ENCODE measurements at places on chromosomes 6 and 20.

GRCh38 chr20:35902545-35902941, 51.8 kb downstream of the SCAND1 start:
- DNase-seq: no peak

- no peak for DNase-seq
These were observed 17.1 kb downstream of the ZHX3 start for GRCh38 chr20:41300383-41300782.

DNA sequence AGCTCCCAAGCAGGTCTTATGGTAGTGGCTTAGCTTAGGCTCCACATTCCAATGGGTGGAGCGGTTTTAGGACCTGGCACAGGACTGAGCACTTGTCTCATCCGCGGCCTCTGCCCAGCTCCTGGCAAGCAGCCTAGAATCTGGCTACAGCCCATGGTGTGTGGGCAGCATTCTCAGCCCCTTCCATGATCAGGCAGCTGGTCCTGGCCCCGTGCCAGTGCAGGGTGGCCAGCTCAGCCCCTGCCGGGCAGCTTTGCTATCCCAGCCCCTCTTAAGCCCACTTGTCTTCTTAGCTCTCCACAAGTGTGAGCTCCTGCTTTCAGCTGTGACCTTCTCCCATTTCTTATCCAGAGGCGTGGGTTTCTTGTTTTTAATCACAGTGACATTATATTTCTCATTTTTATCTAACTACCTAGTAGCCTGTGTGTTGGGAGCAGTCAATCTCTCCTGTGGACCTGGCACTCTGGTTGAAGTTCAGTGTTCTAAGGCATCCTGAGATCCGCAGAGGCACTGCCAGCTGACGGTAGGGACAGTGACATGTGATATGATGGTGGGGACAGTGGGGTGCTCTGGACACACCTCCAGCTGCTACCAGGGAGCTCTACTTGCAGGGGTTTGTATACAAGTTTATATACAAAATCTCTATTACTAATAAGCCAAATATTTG, 119.9 kb upstream of the PRND start:
- DNase-seq: no peak

DNA sequence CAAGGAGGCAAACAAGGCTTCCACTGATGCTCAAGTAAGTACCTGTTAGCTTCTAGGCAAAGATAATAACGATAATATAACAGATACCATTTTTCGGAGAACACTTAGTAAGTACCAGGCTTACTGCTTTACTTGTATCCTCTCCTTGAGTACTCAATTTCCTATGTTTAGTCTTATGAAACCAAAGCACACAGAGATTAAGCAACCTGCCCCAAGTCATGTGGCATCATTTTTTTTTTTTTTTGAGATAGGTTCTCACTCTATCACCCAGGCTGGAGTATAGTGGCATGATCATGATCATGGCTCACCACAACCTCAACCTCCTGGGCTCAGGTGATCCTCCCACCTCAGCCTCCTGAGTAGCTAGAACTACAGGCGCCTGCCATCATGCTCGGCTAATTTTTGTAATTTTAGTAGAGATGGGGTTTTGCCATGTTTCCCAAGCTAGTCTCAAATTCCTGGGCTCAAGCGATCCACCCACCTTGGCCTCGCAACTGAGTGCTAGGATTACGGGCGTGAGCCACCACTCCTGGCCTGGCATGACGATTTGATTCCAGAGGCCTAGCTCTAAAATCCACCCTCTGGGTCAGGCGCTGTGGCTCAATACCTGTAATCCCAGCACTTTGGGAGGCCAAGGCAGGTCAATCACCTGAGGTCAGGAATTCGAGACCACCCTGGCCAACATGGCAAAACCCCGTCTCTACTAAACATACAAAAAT, 14.0 kb downstream of the SPAG4 start:
- no peak for DNase-seq

DNA sequence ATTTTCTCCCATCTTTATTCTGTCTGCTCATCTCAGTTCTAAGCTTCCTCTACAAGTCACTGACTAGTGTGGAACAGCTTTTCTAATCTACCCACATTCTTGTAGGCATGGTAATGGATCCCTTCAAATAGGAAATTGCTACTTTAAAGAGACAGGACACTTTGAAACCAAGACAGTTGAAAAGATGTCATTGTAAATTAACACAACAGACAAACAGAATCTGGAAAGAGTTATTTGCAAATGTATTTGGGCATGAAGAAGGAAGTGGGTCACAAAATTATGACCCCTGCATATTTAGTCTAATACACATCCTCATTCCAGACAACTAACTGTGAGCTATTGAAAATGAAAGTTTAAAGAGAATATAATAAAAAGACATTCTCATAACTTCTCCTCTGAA, 298.2 kb upstream of the MARCKS start:
- DNase-seq: no peak

- DNase-seq: peak; percentile 33
These were observed 504 bp downstream of the B4GALT5 start for GRCh38 chr20:49712996-49713752.

Data from activated naive CD8-positive, alpha-beta T cell treated with anti-CD3 and anti-CD28 coated beads, Interleukin-2, amount 10 ng/mL, durations not matched to agents 7 days and 5 days (primary cell).